NCI-H2227 treated with DMSO at 0.1 percent for 48 hours (cell line): ENCODE measurements at places on chromosomes 6 and 20.

DNA sequence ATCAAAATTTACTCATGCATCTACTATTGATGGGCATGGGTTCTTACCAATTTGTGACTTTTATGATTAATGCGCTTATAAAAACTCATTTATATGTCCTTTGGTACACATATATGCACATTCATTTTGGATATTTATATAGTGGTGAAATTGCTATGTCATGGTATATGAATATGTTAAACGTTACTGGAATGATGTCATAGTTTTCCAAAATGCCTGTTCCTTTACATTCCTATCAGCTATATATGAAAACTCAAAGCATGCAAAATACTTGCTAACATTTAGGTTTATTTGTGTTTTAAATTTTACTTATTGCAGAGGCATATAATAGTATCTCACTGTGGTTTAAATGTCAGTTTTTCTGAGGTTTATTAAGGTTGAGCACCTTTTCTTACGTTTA is 1403.1 kb downstream of the HACE1 start:
- DNase-seq: no peak

GRCh38 chr6:125924169-125924568 is 32.4 kb upstream of the HINT3 start:
- no peak for DNase-seq

- DNase-seq: no peak
Observed at GRCh38 chr6:100627911-100628758, 163.4 kb upstream of the SIM1 start.

DNA sequence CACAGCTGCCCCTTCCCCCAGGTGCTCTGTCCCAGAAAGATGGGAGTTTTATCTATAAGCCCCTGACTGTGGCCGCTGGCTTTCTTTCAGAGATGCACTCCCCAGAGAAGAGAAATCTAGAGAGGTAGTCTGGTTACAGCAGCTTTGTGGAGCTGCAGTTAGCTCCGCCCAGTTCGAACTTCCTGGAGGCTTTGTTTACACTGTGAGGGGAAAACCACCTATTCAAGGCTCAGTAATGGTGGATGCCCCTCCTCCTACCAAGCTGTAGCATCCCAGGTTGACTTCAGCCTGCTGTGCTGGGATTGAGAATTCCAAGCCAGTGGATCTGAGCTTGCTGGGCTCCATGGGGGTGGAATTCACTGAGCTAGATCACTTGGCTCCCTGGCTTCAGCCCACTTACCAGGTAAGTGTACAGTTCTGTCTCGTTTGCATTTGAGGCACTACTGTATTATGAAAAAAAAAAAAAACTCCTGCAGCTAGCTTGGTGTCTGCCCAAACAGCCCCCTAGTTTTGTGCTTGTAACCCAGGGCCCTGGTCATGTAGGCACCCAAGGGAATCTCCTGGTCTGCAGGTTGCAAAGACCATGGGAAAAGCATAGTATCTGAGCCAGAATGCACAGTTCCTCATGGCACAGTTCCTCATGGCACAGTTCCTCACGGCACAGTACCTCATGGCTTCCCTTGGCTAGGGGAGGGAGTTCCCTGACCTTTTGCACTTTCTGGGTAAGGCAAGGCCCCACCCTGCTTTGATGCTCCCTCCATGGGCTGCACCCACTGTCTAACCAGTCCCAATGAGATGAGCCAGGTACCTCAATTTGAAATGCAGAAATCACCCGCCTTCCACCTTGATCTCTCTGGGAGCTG is 275.0 kb downstream of the CENPW start:
- no peak for DNase-seq

GRCh38 chr6:110491644-110492317 is 15.4 kb upstream of the SLC22A16 start:
- DNase-seq: no peak

DNA sequence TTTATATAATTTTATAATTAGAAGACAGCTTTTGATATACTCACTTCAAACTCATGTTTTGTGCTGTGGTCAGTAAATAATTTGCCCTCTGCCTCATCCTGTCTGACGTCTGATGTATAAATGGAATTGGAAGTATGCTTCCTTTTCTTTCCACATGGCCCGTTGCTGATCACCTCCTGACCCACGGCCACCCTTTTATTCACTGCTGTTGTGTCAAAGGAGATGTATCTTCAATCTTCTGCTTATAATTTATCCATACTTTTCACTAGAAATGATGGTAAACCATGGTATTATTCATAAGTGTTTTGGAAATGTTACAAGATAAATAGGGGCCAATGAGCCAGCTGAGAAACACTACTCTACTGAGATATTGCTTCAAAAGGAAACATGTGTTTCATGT is 841.8 kb downstream of the PHF3 start:
- no peak for DNase-seq

GRCh38 chr6:77626426-77626825 is 26.4 kb upstream of the MEI4 start:
- no peak for DNase-seq

- no peak for DNase-seq
Observed at GRCh38 chr6:31576897-31577578, 1.7 kb downstream of the TNF start.

DNA sequence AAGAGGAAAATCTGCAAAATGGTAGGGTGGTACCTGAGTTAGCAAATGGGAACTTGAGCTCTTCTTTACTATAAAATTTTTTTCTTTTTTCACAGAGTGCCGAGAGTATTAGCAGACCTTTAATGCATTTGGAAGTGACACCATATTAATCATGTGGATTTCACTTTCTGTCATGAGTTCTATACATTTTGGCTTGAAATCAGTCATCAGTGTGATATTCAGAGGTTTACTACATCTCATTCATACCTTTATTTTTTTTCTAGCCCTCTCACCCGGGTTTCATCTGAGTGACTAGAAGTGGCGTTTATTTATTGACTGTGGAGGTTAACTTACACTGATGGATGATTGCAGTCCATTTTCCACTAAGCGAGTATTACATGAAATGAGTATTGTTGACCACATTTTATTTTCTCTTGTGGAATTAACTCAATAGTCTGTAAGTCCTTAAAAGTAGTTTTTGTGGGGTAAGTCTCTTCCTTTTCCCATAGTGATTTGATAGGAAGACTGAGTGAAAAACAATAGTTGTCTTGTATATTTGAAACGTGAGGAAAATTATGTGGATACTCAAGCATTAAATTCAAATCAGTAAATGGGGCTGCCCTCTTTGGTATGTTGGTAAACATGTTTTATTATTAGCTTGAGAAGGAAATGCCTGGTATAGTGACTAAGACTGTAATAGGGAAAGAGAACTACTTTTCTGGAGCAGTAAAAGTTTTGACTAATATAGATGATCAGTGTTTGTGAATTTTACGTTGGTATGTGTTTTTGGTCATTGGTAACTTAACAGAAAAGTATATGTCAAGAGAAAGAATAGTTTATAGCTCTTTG is 55.5 kb downstream of the JARID2 start:
- DNase-seq: no peak
